ENCODE measurements at places on chromosomes 7 and 10. TPM values are rescaled to one million over a fixed set of nuclear protein-coding genes. Genes with fewer than 3 reads are reported as not detected.

DNA sequence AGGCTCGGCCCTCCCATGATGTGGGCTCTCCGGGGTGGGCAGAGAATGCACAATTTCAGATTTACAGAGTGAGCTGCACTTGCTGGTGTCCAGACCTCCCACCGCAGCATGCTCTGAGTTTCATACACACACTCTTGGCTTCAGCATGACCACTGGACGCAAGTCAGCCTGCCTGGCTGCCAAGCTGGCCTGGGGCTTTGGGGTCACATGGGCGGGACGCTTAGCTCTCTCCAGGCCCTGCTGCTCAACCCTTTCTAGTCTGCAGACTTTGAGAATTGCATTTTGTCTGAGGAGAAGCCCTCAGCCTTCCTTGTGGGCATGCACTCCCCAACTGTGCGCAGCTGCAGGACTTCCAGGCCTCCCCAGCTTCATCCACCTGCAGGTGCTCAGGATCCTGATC is 5.7 kb downstream of the CYP2E1 start:
- no peak for DNase-seq

DNA sequence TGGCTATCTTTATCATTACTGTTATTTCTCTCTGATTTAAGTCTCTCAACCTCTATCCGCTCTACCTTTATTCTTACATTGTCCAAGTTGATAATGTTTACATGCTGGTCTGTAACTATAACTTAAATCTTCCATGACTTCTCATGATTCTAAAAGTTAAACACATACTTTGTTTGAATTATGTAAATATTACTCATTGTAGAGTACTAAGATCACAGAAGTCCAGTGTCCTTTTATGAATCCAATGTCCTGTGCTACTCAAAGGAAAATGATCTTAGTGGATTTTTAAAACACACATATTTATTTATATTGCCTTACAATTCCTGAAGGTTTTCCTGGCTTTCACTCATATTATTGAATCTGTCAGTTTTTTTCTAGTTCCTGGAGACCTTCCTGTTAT is 70.9 kb downstream of the BBS9 start:
- no peak for DNase-seq

The CHAT gene
- total RNA-seq, result 0.26 TPM

The ZNHIT1 gene
- 51.4 TPM for total RNA-seq

GRCh38 chr10:88385601-88386203 is 197.4 kb downstream of the RNLS start:
- peak; percentile 85 for DNase-seq

DNA sequence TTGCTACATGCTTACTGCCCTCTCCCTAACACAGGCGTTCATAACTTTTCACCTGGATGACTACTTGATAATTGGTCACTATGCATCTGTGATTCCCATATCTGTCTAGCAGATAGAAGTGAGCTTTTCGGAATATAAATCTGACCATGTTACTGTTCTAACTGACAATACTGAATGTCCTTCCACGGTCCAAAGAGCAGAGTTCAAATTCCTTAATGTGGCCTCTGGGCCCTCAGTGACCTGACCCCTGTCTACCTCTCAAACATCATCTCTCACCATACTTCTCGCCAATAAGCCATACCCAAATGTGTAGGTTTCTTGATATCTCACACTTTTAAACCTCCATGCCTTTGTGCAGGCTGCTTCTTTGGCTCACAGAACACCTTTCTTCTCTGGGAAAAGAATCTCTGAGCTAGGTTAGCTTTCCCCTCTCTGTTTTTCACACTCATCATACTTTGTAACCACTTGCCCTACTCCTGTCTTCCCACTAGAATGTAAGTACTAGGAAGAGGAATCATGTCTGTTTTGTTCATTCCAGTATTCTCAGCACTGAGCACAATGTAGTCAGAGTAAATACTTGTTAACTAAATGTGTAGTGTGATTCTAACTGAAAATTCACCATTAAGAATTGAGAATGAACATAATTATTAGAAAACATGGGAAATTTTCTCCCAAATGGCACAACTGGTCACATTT is 39.2 kb upstream of the LRRC17 start:
- no peak for DNase-seq

DNA sequence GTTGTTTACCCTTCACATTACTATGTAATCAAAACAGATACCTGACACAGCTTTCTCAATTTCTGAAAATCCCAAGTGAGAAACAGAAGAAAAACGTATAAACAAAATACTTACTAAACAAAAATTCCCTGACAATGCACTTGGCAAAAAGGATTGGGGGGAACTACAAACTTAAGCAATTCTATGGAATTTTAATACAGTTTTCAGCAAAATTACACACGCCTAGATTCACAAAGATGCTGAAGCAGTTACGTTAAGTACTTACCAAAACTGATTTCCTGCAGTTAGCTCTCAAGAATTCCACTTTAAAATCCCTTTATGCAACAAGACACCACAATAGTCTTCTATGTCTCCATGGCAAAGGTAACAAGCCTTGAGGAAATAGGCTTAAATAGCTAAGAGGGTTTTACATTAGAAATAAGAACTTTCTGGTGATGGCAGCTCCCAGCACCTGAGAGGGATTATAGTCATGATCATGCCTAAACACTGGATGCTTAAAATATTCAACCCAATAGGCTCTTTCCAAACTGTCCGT is 10.8 kb downstream of the TOMM7 start:
- DNase-seq, result no peak

The ASZ1 gene
- not detected for total RNA-seq

DNA sequence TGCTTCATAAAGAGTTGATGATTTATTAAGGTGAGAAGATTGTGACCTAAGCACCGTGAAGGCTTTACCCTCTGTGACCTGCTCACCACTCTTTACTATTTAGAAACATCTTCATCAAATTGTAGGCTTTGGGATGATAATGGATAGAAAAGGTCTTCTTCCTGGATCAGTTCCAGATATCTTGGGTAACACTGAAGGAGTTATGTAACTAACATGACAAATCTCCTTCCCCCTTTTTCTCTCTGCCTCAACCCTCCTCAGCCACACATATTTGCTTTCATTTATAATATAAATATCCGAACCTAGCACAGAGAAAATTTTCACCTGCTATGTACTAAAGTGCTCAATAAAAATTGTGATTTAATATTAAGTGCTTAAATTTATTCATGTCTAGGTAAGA is 151.5 kb downstream of the FRMD4A start:
- no peak for DNase-seq

The DENND2A gene
- total RNA-seq, result 7.3 TPM

DNA sequence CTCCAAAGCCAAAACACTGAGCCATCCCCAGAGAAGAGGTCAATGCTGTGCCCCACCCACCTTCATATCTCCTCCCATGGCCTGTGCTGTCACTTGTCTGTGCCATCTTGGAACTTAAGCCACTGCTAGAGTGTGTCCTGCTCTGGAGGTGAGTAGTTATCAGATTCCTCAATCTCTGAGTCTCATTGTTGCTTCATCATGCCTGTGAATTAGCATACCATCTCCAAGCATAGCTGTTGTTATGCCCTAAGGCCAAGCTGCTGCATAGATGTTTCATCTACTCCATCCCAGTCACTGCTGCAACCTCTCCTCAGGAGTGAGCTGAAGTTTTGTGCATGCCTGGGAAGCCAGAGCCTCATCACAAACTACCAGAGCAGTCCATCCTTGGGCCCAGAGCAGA is 349.0 kb downstream of the ZWINT start:
- no peak for DNase-seq

- DNase-seq, result no peak
These were observed 1.6 kb upstream of the MRPS33 start for GRCh38 chr7:141016349-141016748.

DNA sequence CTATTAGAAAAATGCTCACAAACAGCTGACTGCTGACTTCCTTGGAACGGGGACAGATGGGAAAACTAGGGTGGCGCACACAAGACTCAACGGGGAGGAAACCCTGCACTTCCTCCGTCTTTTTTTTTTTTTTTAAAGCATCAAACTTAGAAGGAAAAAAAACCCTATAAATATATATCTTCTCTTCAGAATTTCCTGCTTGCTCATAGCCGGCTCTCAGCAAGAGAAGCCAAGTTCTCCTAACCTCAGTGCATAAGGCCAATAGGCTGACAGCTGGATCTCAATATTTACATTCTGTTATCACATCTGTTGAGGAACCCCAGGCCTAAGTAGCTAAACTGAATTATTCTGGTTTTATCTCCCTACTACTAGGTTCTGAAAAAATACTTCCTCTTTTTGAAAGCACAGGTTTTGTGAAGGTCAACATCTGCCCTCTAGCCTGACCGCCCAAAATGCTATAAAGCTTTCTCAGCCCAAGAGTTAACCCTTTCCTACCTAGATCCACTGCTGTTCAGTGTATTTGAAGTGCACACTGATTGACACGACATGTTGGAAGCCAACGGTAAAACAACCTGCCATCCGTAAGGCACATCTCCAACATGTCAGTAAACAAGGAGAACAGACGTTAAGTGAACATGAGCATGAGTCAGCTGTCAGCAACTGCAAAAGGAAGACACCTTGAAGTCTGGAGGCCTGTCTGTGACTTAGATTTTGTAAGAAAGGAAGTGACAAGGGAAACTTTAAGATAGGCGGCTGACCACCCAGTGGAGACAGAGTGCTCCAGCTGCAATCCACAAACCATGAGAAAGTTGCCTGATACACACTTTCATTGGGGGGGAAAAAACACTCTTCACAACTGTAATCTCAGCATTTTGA is 83.8 kb downstream of the EBLN1 start:
- DNase-seq, result no peak

- DNase-seq, result no peak
These were observed 52.3 kb upstream of the SEMA3D start for GRCh38 chr7:85239109-85239508.

DNA sequence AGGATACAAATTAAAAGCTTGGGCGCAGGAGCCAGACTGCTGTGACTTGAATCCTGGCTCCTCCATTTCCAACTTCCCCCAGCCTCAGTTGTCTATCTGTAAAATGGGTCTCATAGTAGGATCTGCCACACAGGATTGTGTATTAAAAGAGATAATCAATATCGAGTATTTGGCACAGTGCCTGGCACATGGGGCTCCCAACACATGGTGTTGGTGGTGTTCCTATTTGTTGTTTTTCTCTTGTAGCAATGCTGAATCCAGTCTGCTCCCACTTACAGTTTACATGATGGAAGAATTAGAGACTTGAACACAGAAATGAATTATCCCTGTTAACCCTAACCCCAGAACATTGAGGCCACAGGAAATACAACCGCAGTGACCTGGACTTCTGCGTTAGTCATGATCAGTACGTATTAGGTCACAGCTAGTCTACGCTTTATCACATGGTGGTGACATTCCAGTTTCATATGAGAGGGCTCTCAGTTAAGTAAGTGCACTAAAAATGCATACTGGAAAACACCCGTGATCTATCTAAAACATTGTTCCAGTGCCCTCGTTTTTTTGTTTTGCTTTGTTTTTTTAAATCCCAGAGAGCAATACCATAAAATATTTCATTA is 169.5 kb upstream of the KLF14 start:
- no peak for DNase-seq

DNA sequence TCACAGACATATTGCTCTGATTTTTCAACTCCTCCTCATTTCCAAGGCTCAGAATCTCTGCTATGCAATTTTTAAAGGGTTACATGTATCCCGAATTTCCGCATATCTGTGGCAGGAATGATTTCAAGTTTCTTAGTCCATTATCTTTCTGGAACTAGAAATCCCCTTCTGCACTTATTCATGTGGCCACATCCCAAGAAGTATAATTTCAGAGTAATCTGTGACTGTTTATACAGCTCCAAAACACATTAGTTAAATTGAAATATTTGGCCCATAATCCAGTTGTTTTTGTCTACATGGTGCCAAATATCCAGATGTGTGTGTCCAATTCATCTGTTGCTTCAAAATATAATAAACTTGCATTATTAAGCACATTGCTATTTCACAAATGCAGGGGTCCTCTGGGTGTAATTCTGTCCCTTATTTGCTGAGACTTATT is 271.2 kb downstream of the ARHGAP12 start:
- no peak for DNase-seq

The ANKRD61 gene
- not detected for total RNA-seq

- no peak for DNase-seq
These were observed 42.7 kb upstream of the STEAP1B start for GRCh38 chr7:22542669-22543068.

The ZNF117 gene
- 6.9 TPM for total RNA-seq

GRCh38 chr10:71274901-71275796 is 43.9 kb upstream of the SLC29A3 start:
- DNase-seq, result no peak

DNA sequence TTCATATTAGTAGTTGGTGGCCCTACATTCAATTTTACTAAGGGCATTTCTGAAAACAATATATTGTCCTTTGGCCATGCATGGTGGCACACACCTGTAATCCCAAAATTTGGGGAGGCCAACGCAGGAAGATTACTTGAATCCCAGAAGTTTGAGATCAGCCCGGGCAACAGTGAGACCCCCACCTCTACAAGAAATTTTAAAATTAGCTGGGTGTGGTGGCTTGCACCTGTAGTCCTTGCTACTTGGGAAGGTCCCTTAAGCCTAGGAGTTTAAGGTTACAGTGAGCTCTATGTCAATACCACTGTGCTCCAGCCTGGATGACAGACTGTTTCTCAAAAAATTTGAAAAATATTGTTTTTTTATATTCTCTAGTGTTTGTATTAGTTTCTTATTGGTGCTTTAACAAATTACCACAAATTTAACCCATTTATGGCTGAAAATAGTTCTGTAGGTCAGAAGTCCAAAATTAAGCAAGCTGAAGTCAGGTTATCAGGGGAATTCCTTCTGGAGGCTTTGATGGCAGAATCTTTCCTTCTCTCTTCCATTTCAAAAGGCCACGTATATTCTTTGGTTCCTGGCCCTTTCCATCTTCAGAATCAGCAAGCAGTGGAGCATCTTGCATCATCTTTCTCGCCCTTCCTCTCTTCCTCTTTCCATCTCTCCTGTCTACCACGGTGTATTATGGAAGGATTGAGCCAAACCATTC is 12.4 kb downstream of the CBX3 start:
- DNase-seq, result no peak

The WDR91 gene
- 32.4 TPM for total RNA-seq

The TWNK gene
- 1.8 TPM for total RNA-seq

- no peak for DNase-seq
These were observed 84.8 kb downstream of the TRIL start for GRCh38 chr7:28873365-28873764.
